Activated CD8-positive, alpha-beta memory T cell treated with anti-CD3 and anti-CD28 coated beads for 1 hour (primary cell): ENCODE measurements at places on chromosomes 11 and 22.

- no peak for DNase-seq
Measured at GRCh38 chr11:62702246-62702645, 5.0 kb downstream of the BSCL2 start.

GRCh38 chr11:36056160-36056751, 112.4 kb downstream of the LDLRAD3 start:
- no peak for DNase-seq

GRCh38 chr11:122103321-122103720, 12.7 kb downstream of the BLID start:
- no peak for DNase-seq

DNA sequence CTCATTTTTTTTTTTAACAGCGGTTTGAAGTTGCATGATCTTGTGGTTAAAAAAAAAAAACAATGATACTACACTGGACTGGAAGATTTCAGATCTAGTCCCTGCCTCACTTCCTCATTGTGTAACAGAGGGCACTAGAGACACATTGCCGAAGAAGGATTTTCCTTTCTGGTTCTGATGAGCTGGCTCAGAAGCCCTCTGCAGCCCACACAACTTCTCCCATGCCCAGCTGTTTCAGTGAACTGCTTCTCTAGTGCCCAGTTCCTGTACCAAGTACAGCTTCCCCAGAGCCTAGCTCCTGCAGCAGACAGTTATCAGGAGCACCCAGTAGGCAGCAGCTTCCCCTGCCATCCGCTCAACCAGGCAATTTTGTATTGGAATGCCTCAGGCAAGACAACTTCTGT, 29.5 kb upstream of the ANO5 start:
- no peak for DNase-seq

DNA sequence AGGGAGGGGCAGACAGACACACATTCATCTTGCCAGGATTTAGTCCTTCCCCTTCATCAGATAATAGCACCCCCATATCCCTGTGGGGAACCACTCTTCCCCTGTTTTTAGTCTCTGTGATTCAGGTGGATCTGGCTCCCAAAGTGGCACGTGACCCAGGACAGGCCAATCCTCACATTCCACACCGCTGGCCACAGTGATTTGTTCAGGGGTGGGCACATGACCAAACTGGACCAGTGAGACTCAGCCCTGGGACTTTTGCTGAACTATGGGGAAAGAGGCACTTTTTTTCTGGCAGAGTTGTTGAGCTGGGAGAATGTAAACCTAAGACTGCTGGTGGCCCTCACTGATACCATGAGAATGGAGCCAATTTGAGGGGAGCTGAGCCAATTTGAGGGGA, 19.1 kb upstream of the KCNJ11 start:
- DNase-seq: no peak

GRCh38 chr22:47083379-47083986, 321.0 kb downstream of the TBC1D22A start:
- no peak for DNase-seq

GRCh38 chr11:25938952-25939351, 393.0 kb upstream of the ANO3 start:
- no peak for DNase-seq

- no peak for DNase-seq
Measured at GRCh38 chr22:45932071-45932470, 44.9 kb downstream of the WNT7B start.

DNA sequence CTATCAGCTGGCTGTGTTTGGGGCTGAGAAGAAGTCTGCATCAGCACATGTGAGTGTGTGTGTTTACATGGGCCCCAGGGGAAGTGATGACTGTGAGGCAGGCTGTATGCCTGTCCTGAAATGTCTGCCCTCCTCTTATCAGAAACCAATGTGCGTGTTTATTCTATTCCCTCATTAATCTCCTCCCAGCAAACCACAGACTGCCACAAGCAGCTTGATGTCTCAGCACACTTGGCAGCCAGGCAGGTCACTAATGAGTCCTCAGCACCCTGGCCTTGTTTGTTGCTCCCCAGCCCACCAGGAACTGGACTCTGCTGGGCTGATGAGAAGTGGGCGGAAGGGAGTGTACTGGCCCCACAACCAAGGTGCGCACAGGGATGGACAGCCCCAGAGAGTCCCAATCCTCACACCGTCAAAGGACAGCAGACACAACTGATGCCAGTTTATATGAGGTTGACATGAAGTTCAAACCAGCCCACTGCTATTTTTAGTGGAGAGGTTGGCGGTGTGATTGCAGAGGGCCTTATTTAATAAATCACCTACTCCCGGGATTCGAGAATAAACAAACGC, 225.8 kb downstream of the ETS1 start:
- no peak for DNase-seq

DNA sequence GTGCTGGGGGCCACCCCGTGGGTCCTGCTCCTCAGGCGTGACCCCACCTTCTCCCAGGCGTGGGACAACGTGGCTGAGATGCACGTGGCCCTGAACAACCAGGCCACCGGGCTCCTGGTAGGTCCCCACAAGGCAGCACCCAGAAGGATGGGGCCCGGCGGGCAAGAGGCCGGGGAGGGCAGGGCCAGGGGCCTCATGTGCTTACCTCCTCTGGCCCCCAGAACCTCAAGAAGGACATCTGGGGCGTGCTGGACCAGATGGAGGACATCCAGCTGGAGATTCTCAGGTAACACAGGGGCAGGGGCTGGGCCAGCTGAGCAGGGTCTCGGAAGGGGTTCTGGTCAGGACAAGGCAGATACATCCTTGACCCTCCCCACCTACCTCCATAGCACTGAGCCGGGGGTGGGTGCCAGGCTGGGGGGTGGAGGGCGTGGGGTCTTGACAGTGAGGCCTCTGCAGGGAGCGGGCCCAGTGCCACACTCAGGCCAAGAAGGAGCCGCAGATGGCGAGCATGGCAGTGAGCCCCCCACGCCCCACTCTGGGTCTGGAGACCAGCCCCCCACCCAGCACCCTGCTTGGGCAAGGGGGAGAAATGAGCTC, 186.3 kb downstream of the IGLL1 start:
- DNase-seq: no peak

DNA sequence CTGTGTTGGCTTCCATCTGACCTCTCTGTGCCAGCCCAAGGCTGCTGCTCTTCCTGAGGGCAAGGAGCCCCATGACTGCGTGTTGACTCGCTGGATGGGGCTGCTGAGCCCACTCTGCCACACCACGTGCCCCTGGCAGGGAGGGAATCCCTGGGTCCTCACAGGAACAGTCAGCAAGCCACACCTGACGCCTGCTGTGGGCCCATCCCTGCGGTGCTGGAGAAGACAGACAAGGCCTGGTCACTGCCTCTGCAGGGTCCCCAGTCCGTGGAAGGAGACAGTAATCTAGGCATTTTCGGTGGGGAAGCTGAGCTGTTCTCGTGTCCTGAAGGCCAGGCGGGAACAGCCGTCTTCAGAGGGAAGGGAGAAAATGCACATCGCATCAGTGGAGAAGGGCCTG, 10.6 kb upstream of the PPP6R3 start:
- DNase-seq: no peak

DNA sequence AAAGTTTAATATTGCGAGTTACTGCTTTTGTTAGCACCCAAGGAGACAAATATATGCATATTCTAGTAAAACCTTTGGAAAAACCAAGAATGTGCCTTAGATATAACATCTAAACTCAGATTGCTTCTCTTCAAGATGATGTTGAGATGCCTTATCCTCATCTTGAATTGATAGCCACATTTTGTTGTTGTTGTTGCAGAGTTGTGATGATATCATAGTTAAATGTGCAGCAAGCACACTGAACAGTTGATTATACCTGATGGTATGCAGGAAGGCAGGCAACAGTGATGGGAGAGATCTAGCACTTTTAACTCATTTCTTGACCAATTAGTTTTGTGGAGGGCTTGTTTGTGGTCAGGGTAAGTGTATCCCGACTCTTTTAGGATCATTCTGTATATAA, 48.0 kb downstream of the KDM2A start:
- no peak for DNase-seq

DNA sequence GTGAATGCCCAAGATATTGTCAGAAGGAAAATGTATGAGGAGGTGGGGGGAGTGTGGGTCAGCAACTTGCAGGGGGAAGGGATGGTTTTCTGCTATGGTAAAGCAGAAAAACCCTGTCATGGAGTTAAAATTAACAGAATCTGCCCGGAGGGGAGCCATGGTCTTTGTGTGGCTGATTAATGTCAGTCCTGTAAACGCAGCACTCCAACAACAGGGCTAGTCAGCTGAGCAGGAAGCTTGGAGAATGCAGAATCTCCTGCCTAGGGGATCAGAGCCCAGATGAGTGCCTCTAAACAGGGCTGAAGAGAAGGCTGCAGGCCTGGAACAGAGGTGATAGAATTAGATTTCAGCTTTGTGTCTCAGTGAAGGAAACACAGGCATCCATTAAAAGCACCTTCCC, 140.9 kb upstream of the MTNR1B start:
- no peak for DNase-seq

- DNase-seq: no peak
Measured at GRCh38 chr22:27803841-27804415, 2.4 kb upstream of the MN1 start.

DNA sequence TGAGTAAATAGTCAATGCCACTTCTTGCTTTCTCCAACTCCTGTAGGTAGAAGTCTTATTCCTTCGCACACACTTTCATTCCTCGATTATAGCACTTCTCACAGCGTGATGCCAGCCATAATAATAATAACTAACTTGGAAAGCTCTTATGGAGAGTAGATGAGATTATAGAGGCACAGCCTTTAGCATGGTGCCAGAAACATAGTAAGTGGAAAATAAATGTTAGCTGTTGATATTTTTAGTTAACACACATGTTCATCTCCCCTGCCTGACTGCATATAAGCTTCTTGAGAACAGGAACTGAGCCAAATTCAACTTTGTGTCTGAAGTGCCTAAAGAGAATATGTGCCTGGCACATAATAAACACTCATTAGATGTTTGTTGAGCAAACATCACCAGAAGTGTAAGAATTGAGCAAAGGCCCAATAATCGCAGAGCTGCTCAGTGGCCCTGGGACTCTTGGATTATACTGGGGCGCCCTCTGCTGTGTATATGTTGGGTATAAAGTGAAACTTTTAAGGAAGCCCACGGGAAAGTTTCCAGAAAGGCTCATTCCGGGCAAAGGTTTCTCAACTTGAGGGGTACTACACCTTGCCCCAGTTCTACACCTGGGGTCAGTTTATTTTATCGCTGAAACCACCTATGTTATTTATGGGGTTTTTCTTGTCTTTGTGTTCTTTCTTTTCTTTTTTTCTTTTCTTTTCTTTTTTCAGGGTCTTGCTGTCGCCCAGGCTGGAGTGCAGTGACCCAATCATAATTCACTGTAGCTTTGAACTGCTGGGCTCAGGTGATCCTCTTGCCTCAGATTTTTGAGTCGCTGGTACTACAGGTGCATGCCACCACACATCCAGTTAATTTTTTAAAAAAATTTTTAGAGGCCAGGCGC, 22.3 kb downstream of the SLN start:
- peak; percentile 12 for DNase-seq

DNA sequence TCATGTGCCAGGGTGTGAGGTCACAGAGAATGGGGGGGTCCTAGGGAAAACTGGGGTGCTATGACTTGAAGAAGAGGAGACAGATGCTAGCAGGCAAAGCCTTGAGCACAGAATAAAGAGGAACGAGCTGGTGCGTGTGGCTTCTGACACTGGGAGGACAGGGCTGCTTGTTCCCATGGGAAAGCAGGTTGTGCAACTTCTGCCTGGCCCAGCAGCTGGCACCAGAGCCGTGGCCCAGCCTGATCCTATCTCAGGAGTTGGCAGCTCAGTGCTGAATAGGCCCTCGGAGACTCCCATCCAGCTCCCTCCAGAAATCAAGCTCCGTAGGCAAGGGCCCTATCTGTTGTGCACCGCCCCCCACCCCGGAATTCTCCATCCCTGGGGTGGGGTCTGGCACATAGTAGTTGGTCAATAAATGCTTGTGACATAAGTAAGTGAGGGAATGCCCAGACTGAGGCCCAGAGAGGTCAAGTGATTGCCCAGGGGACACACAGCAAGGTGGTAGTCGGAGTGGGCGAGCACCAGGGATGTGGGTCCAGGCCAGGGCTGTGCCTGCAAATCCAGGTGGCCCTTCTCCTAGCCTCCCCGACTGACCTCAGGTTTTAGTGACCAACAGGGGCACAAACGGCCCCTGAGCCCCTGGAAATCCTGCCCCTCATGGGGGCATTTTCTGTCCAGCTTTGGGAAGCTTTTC, 19.5 kb upstream of the FADD start:
- no peak for DNase-seq

DNA sequence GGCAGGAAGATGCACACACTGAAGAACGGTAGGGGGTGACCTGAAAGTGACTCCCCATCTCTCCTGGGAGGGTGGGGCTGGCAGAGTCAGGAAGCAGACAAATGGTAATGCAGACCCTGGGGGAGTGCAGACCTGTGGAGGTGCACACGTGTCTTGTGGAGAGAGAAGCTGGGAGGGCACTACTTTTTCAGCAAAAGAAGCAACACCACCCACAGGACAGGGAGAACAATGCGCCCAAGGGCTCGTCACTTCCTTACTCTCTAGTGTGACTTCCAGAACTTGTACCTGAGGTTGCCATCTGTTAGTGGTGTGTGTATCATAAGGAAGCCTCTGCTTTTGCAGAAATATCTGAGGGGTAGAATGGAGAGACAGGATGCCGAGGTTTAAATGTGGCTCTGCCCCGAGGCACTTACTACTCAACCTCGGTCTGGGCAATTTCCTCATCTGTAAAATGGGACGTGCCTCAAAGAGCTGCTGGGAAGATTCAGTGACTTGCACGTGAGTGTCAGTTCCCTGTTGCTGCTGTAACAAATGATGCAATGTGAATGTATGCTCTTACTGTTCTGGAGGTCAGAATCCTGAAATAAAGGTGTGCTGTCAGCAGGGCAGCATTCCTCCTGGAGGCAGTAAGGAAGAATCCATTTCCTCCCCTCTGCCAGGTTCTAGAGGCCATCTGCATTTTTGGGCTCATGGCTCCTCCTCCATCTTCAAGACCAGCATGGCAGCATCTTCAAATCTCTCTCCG, 323.4 kb downstream of the SHANK2 start:
- no peak for DNase-seq

- DNase-seq: no peak
Measured at GRCh38 chr22:29334696-29335344, 19.3 kb upstream of the RASL10A start.

DNA sequence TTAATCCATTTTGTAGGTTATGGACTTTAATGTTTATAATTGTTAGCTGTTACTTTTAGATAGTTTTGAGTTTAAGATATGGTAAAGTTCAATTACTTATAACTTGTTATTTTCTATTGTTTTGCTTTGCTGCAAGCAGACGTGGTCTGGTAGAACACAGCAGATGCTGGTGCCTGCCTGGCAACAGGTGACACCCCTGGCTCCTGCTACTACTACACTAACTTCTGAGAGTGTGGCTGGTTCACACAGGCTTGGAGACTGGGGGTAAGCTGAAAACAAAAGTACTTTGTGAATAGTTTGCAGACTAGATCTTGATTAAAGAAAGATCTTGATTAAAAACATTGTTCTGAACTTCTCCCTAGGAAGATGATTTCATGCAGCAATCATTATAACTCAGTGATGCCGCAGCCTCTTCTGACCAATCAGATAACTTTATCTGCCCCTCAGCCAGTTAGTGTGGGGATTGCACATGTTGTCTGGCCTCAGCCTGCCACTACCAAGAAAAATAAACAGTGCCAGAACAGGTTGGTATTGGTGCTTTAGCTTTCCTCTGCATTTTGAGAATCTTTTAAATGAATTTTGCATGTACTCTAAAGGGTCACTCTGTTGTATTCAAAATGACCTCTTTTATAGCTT, 90.4 kb downstream of the HIPK3 start:
- no peak for DNase-seq
